Amniotic stem cell (primary cell): ENCODE measurements at places on chromosomes 4 and X.
A peak's percentile ranks its signal among the peaks of the same experiment; 100 is the strongest.

DNA sequence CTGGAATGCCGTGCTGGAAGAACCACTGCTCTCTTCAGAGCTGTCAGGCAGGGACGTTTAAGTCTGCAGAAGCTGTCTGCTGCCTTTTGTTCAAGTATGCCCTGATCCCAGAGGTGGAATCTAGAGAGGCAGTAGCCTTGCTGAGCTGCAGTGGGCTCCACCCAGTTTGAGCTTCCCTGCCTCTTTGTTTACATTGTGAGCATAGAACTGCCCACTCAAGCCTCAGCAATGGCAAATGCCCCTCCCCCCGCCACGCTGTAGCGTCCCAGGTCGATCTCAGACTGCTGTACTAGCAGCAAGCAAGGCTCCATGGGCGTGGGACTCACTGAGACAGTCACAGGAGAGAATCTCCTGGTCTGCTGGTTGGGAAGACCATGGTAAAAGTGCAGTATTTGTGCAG is 34.8 kb upstream of the MUC7 start:
- no peak for DNase-seq

DNA sequence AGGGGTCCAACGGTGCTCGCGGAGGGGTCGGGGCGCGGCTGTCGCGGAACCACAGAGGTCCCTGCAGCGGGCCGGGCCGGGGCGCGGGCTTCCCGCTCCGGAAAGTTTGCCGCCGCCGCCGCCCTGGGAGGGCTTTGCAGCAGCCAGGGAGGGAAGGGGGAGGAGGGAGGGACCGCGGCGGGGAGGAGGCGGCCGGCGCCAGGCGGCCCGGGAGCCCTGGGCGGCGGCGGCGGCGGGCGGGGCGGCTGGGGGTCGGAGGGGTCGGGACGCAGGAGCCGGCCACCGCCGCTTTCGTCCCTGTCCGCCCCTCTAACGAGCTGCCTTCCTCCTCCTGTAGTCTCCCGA is 375 bp downstream of the FGFR3 start:
- no peak for DNase-seq

- DNase-seq = no peak
Measured at GRCh38 chrX:107597791-107598190, 30.5 kb upstream of the PRPS1 start.

- DNase-seq = no peak
Measured at GRCh38 chrX:119693996-119694451, 1.1 kb upstream of the SEPTIN6 start.

- no peak for DNase-seq
Measured at GRCh38 chr4:85260064-85260463, 214.9 kb upstream of the ARHGAP24 start.

DNA sequence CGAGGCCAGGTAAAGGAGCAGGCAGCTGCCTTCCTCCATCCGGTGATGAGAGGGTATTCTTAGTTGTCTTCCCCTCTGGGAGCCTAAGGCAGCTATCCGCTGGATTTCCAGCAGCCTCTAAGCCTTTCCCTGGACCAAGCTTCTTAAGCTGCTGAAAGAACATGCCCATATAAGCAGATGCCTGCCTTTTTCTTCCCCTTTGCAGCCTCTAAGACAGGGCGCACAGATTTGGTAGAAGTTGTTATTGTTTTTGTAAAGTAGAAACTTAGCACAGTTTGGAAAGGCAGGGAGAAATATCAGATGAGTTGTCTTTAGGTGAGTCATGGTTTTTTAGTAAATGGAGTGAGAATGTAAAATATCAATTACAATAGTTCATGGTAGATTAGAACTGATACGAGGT is 210.8 kb downstream of the ARHGAP10 start:
- no peak for DNase-seq

GRCh38 chrX:13923289-13923688 is 106.4 kb upstream of the GPM6B start:
- DNase-seq = no peak

- DNase-seq = no peak
Measured at GRCh38 chr4:74098427-74098994, 484 bp downstream of the CXCL2 start.

DNA sequence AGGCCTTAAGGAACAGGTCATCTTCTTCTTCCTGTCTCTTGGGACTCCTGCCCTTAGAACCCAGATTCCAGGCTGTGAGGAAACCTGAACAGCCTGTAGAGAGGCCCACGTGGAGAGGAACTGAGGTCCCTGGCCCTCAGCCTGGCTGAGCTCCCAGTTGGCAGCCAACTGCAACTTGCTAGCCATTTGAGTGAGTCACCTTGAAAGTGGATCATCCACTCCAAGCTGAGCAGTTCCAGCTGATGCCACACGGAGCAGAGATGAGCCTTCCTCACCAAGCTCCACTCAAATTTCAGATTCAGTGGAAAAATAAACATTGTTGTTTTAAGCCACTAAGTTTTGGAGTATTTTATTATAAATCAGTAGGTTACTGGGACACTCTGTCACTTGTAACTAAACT is 392.5 kb downstream of the BCOR start:
- DNase-seq = peak; percentile 27

- no peak for DNase-seq
Measured at GRCh38 chr4:88418411-88418810, 38.5 kb upstream of the HERC5 start.

- DNase-seq = no peak
Measured at GRCh38 chrX:69094977-69095669, 70.1 kb downstream of the PJA1 start.

DNA sequence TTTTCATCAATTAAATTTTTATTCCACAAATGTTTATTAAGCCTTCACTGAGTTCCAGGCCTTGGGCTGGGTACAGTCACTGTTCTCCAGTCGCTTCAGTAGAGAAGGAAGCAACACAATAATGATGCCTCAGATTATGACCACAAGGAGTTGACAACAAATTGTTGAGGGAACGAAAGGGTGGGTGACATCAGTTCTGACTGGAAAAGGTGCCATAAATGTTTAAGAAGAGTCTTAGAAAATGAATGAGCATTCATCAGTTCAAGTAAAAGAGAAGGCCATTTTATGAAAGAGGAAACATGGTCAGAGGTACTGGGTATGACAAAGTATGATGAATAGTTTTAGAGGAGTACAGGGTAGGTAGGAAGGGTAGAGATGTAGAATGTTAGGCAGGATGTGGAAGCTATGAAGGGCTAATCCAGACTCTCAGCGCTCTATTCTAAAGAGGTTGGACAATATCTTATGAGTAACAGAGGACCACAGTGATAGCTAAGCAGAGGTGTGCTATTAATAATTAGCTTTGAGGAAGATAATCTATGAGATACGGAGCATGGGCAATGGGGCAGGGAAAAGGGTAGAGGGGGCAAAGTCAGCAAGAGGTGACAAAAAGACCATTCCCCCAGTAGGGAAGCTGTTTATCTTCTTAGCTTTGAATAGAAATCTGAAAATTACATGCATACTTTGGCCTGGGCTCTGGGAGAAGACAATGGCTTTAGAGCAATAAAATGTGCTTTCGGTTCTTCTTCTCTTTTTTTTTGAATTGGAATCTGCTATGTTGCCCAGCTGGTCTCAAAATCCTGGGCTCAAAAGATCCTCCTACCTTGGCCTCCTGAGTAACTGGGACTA is 20.4 kb downstream of the AFP start:
- DNase-seq = no peak

GRCh38 chr4:87058356-87059073 is 123.7 kb downstream of the AFF1 start:
- DNase-seq = no peak

DNA sequence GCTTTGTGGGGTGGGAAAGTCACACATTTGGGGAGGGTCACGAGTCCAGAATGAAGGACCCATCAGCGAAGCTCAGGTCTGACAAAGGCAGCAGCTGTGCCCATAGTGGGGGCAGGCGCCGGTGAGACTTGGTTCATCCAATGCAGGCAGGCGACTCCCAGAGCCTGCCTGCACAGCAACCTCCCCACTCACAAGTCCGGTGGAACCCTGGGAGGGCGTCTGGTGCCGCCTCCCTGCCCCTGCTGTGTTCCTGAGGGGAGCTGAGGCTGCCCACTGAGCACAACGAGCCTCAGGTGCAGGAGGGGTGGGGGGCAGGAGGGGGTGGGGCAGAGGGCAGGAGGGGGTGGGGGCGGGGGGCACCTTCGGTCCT is 13.7 kb downstream of the LRPAP1 start:
- no peak for DNase-seq

DNA sequence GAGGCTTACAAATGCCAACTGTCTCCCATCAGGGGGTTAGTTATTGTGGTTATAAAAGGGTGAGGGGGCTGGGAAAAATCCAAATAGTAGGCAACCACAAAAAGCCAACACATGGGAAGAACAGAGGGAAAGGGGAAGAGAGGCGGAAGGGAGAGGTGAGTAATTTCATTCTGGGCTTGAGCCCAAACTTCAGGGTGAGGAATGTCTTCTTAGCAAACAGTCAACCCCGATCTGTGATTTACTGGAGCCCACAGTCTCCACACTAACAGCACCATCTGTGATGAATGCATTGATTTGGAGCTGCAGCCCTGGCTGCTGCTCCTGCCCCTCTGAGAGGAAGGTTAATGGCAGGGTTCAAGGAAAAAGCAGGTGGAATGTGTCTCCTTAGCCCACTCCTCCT is 162.2 kb upstream of the GPR101 start:
- no peak for DNase-seq

DNA sequence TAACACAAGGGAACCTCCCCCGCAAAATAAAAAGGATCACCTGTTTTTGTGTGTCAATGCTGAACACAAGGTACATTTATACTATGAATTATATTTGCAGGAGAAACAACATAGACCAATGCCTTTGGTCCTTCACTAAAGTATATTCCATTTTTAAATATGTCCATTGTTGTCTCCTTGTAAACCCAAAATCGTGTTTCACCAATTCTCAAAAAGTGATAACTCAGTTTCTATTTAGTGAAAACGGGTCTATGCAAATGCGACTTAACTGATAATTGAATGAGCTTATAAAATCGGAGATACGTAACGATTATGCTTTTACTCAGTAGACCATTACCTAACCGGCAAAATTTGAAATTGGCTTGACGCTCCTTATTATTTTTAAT is 2.1 kb downstream of the BRWD3 start:
- no peak for DNase-seq

DNA sequence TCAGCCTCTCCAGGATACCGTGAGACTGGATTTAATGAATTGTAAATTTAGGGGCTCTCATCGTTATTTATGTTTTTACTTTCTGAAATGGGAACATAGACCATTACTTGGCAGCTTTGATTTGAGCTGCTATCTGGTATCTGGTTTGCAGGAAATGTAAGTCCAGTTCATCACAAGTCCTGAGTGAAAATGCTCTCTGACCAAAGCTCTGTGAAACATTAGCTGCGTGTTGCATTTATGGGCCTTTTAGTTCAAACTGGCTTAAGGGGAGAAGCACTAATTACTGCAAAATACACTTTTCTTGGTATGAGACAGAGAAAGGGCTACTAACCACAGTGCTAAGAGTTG is 420 bp downstream of the CC2D2A start:
- DNase-seq = no peak

GRCh38 chr4:170259631-170260153 is 169.9 kb upstream of the AADAT start:
- peak; percentile 95 for DNase-seq

GRCh38 chr4:3491681-3492405 is 28.7 kb downstream of the DOK7 start:
- no peak for DNase-seq

DNA sequence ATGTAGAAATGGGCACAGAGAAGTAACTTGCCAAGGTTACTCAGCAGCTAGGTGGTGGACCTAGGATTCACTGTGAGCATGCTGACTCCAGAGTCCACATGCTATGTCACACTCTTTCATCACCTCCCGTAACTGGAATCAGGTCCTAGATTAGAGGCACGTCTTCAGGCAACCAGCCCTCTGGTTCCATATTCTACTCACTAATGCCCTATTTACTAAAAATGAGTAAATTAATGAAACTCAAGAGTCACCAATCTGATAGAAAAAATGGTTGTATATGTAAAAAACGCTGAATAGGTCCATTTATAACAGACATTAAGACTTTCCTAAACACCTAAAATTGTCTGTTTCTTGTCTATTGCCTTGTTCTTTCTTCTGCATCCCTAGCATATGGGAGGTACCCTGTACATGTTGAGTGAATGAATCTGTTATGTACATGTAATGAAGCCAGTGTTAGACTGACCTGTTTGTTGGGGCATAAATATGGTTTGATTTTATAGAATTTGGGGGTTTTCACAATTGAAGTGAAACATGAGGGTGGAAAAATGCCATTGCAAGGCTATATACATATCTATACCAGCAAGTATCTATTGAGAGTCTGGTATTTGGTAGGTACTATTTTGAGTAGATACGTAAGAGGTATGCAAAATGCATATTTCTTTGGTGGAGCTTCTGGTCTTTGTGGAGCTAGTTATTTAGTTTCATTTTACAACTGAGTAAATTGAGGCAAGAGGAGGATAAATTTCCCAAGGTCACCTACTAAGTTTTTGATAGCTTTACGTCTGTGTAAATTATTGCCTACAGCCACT is 7.5 kb upstream of the RUFY3 start:
- DNase-seq = no peak

DNA sequence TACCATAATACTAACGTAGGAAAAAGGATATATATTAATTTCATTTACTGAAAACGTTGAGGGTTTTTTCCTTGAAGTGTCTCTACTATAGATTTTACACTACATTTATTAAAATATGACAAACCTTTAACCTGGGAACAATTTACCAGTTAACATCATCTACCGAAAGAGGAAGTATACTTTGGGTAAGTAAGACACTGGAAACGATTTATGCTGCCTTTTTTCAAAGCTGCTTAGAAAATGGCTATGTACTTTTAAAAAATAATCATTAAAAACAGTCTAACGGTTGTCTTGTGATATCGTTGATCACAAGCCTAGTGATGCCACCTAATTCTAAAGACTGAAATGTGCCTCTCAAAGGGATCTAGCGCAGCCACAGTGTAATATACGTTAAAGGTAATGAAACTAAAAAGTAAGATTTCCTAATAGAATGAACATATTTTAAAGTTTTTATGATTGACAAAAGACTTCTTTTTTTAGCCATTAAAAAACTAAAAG is 50.4 kb downstream of the STX18 start:
- DNase-seq = no peak

DNA sequence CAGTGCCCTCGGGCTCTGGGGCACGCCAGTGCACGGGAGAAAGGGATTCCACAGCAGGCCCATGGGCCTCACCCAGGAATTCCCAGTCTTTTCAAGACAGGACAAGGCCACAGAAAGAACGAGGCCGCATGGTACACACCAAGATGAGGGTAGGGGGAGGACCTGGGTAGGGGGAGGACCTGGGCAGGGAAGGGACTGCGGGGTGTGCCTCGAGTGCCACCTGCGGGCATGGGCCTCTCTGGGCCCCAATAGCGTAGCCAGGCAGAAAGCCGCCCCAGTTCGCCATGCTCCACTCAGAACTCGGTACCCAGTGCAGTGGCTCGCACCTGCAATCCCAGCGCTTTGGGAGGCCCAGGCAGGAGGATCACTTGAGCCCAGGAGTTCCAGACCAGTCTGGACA is 14.0 kb upstream of the DUSP9 start:
- no peak for DNase-seq

GRCh38 chrX:55326985-55327384 is 62.3 kb upstream of the PAGE3 start:
- DNase-seq = no peak

GRCh38 chr4:149345424-149345823 is 470.2 kb downstream of the IQCM start:
- DNase-seq = no peak
